ENCODE measurements at places on chromosomes 16 and 17. TPM values are rescaled to one million over a fixed set of nuclear protein-coding genes. Genes with fewer than 3 reads are reported as not detected.

GRCh38 chr17:77445760-77446532 is 305.2 kb downstream of the SEC14L1 start:
- no peak for DNase-seq

DNA sequence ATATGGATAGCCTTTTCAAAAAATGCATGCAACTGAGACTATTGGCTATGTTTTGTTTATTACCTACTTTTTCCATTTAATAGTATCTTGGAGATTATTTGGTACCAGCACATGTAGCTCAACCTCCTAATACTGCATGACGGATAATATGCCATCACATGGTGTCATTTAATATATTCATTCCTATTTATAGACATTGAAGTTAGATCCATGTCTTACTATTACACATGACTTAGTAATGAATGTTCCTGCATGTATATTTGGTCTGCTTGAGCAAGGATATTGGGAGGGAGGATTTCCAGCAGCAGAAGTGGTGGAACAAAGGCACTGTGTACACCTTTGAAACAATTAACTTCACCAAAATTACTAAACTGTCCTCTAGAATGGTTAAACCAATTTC is 561.3 kb downstream of the WWOX start:
- DNase-seq = no peak

DNA sequence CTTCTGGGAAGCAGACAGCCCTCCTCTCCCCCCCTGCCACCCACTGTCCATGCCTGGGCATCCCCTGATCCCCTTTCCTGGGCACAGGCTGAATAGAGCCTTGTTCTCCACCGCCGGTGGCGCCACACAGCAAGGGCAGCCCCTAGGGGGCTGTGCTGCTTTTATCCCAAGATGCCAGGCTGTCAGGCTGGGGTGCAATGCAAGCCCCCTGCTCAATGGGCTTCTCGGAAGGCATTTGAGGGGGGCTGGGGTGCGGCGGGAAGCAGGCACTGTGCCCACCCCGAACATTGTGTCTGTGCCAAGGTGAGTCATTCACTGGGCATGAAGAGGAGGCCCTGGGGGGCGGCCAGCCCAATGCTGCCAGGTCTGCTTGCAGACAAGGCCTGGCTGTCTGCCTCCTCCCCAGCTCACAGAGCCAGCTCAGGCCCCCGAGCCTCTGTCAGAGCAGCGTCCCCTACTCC is 1.5 kb upstream of the GFAP start:
- peak; percentile 19 for DNase-seq

GRCh38 chr16:1429631-1430030 is 1.2 kb upstream of the PERCC1 start:
- DNase-seq = no peak

PPP1R1B gene
- total RNA-seq = 0.27 TPM

ITGAE gene
- total RNA-seq = 23.4 TPM

DNA sequence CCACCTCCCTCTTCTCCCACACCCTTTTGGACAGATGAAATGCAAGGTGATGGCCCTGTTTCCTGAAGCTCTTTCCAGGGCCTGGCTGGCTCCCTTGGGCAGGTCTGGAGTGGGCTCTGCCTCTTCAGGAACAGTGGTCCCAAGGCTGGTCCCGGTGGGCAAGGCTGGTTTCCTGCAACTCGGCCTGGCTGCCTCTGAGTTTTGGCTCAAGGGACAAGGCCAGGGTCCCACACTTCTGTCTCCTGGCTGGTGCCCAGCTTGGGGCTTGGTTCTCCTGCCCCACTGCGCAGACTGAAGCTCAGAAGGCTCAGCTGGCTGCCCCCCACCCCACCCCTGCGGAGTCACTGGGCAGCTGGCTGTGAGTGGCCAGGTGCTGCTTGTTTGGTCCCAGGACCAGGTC is 3.8 kb upstream of the ACTG1 start:
- DNase-seq = no peak

DNA sequence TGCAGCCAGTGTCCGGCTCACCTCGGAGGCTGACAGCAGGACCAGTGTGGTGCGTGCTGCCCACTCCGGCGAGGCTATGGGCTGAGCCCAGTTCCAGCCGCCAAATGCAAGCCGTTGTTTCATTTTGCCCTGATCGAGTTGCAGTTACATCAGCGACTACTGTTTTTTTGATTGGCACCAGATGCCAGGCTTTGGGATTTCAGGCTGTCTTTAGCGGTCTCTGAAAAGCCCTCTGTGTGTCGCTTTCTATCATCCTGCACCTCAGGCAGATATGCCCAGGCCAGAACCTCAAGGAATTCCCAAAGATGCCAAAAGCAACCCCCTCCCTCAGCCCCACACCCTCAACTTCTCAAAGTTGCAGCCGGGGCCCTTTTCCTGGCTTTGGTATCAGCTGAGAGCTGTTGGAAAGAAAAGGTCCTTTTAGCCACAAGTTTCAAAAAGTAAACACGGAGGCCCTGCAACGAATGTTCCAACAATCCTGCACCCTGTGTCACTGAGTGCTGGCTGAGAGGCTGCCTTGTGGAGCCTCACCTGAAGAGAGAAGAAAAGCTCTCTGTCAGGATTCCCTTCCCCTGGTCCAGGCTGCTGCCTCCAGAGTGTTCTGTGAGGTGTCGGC is 58.9 kb downstream of the WWP2 start:
- DNase-seq = no peak

DNA sequence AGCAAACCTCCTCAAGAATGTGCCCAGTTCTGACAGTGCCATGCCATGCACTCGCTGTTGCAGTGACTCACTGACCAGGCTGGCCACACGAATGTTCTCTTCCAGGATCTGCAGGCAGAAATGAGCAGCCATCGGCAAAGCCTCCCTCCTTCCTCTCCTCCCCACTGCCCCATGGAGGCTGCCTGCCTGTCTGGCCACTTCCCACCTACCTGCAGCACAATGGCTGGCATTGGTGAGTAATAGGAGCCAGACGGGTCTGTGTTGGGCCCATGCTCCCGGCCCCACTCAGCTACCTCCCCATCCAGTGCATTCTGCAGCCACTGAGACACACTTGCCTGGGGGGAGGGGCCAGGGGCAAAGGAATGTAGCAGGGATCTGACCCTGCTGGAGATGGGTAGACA is 2.8 kb upstream of the MATCAP1 start:
- no peak for DNase-seq

GRCh38 chr16:63720848-63721247 is 1401.0 kb downstream of the CDH11 start:
- no peak for DNase-seq

DNA sequence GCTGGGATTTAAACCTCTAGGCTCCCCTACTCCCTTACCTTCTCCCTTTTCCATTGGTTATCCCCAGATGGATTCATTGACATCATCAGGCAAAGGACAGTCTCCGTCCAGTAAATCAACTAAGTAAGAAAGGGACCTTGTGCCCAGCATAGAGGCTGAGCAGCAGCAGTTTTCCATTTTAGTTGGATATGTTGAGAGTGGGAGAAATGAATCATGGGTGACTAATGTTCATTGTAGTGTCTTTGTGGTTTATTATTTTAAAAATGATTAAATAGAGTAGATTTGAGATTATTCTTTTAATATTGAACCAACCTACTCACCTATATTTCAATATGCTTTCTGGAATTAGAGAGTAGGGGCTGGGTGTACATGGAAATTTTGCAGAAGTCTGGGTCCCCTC is 99.4 kb upstream of the CACNG3 start:
- DNase-seq = no peak

CBX2 gene
- total RNA-seq = not detected

DNA sequence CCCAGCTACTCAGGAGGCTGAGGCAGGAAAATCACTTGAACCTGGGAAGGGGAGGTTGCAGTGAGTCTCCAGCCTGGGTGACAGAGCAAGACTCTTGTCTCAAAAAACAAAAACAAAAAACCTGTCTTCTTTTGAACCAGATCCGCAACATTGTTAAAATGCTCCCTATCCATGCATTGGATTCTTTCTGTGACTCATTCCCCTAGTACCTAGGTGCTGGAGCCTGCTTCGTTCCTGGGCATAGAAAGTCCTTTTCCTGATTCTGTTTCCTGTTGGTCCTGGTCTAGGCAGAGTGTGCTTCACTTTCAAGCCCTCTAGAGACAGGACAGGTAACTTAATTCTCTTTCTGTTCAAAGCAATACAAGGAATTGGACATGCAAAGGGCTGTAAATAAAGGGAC is 5.2 kb downstream of the EPN2 start:
- no peak for DNase-seq

DNA sequence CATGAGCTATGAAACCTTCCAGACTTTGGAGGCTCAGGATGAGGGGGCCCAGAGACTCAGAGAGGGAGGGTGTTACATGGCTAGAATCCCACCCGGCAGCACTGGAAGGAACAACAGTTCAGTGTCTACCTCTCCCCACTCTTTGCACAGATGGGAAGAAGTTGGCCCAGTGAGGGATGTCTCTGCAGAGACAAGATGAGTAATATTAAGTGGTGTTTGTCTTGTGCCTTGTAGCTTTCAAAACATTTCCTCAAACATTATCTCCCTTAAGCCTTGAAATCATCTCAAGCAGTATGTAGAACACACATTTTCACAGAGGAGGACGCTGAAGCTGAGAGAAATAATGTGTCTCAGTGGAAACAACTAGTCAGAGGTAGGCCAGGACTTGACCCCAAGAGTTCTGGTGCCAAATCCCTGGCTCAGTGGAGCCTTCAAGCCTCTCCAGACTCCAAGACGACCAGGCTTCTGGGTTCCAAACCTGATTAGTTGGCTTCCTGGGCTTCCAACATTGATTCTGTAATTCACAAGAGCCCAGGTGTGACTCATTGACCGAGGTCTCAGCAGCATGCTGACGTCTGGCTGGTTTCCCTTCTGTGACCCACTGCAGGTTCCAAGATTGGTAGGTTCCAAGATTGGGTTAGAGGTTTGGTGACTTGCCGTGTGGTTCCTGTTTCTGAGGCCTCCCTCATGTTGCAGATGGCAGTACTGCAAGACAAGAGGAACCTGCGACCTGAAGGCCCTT is 7.4 kb downstream of the RNF112 start:
- no peak for DNase-seq

DNA sequence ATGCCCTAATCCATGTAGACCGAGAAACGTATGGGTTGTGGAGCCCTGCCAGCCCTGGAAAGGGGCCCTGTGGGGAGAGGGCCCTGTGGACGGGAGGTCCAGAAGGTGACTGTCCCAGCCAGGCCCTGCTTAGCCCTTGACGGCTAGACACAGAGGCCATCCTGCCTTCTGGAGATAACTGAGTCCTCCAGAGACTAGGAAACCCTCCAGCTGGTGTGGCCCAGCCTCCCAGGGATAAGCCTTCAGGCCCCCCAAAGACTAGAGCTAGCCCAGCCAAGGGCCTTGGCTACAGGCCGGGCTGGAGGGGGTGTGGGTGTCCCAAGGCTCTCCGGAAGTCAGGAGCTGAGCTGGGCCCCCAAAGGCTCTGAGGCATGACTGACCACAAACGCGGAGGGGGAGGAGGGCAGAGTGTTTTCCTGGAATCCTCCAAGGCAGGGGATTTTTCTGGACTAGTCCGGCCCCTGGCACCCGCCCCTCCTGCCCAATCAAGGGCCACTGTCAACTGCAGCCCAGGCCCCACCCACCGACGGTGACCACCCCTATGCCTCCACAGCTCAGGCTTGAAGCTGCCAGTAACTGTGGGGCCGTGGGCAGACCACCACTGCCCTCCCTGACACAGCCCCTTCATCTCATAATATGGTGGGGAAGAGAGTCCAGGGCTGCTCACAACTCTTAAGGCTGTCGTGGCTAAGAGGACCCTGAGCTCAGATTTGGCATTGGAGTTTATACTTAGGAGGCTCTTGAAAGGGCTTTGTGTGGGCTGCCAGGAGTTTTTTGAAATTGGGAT is 885 bp upstream of the VASN start:
- DNase-seq = peak; percentile 85

GRCh38 chr17:45410144-45411091 is 22.3 kb downstream of the ARHGAP27 start:
- no peak for DNase-seq

GRCh38 chr16:47461598-47462266 is 601 bp downstream of the PHKB start:
- no peak for DNase-seq

GRCh38 chr17:27216836-27217235 is 77.1 kb upstream of the WSB1 start:
- DNase-seq = no peak

SPNS2 gene
- total RNA-seq = 23.9 TPM

GRCh38 chr17:32148351-32148750 is 6.0 kb downstream of the RHOT1 start:
- no peak for DNase-seq

- DNase-seq = no peak
These were observed 448 bp downstream of the STAT5B start for GRCh38 chr17:42275527-42276358.

DNA sequence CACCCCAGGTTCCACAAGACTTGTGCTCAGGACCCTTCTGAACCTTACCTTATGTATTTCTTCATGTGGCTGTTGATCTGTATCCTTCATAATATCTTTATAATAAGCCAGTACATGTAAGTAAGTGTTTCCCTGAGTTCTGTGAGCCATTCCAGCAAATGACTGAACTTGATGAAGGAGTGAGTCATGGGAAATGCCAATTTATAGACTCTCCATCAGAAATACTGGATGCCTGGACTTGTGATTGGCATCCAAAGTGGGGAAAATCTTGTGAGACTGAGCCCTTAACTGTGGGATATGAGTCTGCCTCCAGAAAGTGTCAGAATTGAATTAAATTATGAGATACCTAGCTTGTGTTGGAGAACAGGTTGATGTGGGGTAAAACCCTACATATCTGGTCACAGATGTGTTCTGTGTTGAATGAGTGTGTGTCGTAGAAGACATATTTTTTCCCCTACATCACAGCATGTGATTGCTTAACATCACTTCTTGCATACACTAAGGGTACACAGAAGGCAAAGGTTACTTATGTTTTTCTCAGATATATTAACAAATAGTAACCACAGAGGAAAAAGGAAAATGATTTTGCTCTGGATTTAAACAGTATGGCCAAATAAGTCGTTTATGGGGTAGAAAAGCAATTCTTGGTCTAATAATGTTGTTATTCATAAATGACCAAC is 70.2 kb upstream of the NETO2 start:
- DNase-seq = no peak

- DNase-seq = no peak
These were observed 2.1 kb downstream of the CASKIN1 start for GRCh38 chr16:2194166-2194834.

GRCh38 chr16:12340151-12340733 is 363.7 kb downstream of the SNX29 start:
- no peak for DNase-seq

DNA sequence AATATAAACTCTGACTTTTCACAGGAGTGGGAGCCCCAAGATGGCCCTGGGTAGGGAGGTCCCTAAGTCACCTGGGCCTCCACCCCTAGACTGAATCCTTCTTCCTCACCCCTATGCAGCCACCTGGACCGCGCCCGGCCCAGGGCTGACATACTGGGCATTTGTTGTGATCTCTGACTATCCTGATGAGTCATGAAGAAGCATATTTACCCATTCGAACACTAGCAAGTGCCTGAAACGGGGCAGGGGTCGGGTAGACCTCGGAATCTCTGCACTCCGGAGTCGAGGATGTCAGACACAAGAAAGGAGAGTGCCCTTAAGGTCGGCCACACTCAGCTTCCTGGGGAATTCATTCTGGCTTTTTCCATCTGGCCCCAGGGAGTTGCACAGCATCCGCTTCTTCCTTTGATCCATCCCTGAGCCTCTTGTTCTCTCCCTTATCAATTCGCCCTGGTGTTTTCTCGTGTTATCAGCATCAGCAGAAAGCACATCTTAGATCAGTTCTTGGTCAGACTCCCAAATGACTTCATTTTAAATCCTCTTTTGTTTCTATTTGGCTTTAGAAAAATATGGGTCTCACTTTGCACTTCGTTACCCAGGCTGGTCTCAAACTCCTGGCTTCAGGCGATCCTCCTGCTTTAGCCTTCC is 10.4 kb downstream of the METTL22 start:
- no peak for DNase-seq

All from thoracic aorta (tissue), 2 donors.